Activated CD8-positive, alpha-beta memory T cell treated with anti-CD3 and anti-CD28 coated beads, Interleukin-2, amount 50 U/mL, for 4 hours (primary cell): ENCODE measurements at places on chromosomes 3 and 15.

DNA sequence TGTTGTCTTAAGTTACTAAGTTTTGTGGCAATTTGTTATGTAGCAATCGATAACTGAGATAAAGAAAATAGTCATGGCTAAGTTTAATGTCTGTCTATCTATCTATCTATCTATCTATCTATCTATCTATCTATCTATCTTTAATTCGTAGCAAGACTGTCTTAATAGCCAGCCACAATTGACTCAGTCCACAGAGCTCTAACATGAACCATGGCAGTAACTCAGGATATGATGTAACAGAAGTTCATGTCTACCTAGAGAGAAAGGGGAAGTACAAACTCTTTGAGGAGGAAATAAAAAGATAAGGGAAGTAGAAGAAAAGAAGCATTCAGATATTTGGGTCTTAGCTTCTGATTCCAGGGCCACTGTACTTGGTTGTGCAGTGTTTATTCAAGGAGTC is 61.5 kb upstream of the FNDC3B start:
- no peak for DNase-seq

DNA sequence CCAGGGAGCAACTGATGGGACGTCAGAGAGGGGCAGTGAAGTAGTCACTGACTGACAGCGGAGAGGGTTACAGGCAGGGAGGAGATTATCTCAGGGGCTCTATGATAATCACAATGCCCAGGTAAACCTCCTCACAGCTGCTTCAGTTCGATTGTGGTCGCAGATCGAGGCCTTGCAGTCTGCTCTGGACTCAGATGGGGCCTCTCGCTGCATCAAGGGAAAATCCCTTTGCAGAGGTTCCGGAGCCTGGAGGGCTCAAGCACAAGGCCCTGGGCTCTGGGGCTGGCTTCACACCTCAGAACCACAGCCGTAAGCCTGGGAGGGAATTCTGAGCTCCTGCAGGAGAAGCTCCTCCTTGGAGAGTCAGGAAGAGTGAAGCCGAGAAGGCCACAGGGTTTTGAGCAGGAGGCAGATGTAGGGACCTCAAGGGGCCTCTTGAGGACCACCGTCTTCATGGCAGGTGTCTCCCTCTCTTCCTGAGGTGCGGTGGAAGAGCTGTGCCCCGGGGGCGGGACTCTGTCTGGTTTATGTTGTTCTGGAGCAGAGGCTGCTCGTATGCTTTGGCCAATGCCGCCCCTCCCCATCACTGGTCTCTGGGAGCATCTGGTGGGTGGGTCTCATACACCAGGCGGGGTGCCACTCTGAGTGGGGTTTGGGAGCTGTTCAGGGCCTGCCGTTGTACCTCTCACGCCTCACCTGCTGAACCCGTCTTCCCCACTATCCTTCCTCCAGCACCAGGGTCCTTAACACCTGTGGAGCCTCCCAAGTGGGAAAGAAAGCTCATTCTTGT is 19.5 kb upstream of the SNRPA1 start:
- DNase-seq: no peak

DNA sequence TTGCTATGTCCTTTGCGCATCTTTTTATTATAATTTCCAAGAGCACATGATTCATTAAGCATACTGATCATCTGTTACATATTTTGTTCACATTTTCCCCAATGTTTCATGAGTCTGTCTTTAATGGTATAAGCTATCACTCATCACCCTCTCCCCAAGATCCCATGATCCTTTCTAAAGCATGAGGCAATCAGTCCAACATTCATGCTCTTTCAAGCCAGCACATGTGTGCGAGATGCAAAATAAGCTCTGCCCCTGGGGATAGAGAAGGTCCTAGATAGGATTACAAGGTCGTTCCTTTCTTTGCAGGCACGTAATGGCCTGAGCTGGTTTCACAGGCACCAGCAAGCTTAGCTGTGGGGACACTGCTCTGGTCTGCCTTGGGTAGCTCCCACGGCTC is 32.2 kb upstream of the B3GNT5 start:
- no peak for DNase-seq

DNA sequence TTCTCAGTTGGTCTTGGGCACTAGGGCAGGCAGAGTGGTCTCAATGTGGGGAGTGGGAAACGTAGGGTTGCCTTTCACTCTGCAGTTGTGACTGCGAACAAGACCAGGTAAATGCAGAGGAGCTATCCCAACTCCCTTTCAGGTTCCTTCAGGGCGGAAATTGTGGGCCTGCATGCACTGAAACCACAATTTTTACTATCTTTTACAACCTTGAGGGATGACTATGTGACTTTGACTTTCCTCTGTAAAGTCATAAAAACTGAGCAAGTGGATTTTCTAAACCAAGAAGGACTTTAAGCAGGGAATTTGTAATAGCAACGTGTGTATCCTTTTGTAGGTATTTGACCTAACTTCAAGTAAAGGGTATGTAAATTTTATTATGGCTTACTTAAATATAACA is 171.4 kb upstream of the CADPS start:
- DNase-seq: no peak

DNA sequence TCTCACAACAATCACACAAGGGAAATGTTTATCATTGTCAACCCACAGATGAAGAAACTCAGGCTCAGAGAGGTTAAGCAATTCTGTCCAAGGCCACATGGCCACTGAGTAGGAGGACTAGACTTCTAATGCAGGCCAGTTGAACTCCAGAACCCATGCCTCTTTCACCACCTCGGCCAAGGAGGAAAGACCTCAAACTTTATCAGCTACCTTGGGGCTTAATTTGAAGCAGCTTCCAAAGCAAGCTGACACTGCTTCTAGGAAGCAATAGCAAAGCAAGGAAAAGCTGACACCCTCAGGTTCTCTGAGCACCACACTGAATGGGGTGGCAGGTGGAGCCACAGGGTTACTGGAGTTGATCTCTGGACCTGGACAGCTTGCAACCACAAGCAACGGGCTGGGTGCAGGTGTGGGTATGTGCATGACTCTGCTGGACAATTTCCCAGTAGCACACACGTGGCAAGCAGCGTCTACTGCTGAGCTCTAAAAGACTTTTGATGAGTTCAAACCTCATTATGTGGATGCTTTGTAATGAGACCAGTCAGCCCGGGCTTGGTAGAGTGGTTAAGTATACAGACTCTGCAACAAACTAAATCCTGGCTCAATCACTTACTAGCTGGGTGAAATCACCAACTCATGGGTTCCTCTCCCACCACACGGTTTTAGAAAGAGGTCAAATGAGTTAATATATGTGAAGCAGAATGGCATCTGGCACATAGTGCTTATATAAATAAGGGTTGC is 23.1 kb downstream of the CCNL1 start:
- no peak for DNase-seq

GRCh38 chr3:63969876-63970275 is 53.4 kb downstream of the PSMD6 start:
- DNase-seq: no peak

DNA sequence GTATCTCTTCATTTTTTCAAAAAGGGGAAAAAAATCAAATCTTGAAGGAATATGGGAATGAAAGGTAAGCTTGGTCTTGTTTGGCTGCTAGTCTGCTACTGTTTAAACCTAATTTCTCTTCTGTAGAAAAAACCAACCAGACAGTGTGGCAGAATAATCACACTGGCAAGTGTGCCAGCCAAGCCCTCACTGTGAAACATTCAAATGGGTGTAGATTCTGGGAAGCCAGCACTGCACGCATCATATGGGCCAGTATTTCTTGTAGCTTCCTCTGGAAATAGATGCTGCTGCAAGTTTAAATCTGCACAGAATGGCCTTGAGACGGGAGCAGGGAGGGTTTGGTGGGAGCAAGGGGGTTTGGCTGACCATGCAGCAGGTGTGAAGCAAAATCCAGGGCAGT is 62.1 kb downstream of the POMGNT2 start:
- DNase-seq: no peak

DNA sequence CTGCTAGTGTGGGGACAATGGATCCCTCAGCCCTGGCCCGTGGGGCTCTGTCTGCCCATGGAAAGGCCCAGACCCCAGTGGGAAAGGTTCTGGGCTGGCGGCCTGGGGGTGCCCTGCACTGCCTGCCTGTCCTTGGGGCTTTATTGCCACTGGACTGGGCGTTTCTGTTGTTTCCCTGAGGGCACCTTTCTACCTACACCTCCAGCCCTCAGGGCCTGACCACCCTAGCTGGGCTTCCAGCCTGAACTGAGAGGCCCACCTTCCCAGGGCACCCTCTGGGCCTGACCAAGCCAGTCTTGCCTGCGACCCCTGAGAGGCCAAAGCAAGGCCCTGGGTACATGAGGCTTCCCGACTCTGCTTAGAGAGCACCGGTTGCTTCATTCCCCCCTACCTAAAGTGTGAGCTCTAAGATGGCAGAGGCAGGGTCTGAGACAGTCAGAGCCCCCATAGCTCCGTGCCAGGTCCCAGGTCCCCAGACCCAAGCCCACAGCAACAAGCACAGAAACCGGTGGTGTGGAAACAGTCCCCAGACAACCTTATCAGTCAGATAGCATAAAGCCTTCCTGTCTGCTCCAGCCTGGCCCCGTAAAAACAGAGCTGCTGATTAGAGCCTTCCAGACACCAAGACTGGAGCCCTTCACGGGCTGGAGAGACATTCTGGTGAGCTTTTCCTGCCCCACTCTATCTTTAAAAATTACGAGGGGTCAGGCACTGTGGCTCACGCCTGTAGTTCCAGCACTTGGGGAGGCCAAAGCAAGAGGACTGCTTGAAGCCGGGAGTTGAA is 102.8 kb downstream of the CHSY1 start:
- DNase-seq: no peak

DNA sequence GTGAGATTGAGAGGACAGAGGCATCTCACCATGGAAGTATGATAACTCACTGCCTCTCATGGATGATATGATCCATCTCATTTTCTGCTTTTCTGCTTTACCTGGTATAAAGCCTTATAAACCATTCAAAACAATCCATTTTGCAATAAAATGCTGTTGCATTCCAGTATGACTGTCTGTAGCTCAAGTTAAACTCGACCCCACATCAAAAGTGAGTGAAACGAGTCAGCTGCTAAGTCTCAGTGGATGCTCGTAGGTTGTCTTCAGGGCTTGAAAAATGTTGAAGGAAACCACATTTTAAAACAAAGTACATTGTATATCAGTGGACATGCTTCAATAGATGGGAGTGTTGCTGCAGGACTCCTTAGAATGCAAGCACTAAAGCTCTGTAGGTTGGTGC is 839.0 kb downstream of the TUSC7 start:
- DNase-seq: no peak

- DNase-seq: no peak
Observed at GRCh38 chr3:149441642-149442041, 32.9 kb upstream of the TM4SF4 start.
